RCC 7860 (cell line): ENCODE measurements at places on chromosomes 7 and 10.

GRCh38 chr7:33903791-33904680 is 1.3 kb upstream of the BMPER start:
- no peak for DNase-seq

GRCh38 chr7:12092499-12093130 is 118.5 kb upstream of the TMEM106B start:
- no peak for DNase-seq

DNA sequence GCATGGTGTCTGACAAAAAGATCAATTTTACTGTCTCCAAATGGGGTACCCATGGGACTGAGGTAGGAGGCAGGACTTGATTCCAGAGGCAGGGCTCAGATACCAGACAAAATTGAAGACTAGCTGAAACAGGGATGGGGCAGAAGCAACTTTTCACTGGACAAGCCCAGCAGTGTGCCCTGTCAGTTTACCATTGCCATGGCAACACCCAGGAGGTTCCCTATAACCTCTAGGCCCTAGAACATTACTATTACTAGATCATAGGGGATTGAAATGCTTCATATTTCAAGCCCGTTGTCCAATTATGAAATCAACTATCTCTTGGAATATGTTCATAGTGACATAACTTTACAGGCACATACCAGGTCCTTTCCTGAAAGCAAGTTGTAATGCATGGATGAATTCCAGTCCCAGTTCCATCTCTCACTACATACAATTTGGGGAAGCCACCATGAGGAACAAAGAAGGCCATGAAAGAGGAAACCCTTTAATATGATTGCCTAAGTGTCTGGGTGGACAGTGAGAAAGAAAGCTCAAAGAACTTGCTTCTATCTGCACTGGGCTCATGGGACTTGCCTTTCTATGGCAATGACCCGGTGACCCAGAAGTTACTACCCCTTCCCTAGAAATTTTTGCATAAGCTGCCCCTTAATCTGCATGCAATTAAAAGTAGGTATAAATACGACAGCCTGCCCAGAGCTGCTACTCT is 557.9 kb downstream of the KCNMA1 start:
- DNase-seq = no peak

- DNase-seq = no peak
Observed at GRCh38 chr10:10699427-10699826, 318.2 kb upstream of the CELF2 start.

- DNase-seq = no peak
Observed at GRCh38 chr7:8491106-8491505, 57.7 kb downstream of the NXPH1 start.

GRCh38 chr10:6388261-6388893 is 185.6 kb downstream of the PFKFB3 start:
- no peak for DNase-seq

DNA sequence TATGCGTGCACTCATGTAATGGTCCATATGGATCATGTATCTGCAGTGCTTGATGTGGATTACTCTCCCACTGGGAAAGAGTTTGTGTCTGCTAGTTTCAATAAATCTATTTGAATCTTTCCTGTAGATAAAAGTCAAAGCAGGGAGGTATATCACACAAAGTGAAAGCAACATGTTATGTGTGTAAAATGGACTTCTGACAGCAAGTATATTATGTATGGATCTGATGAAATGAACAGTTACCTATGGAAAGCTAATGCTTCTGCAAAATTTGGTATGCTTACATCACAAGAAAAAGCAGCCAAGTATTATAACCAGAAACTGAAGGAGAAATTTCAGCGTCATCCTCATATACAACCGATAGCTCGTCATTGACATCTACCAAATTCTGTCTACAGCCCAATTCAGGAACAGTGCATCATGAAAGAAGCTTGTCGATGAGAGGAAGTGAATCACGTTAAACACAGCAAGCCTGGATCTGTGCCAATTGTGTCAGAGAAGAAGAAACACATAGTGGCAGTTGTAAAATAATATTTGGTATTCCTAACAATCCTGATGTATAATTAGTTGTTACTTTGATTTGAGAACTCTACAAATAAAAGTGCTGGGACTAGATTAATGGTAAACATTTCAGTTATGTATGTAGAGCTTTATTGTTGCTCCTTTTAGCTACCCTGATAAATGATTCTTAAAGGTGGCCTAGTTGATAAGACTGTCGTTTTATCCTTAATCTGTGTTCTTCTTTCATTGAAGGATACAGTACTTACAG is 14.2 kb upstream of the SYPL1 start:
- peak; percentile 45 for DNase-seq

DNA sequence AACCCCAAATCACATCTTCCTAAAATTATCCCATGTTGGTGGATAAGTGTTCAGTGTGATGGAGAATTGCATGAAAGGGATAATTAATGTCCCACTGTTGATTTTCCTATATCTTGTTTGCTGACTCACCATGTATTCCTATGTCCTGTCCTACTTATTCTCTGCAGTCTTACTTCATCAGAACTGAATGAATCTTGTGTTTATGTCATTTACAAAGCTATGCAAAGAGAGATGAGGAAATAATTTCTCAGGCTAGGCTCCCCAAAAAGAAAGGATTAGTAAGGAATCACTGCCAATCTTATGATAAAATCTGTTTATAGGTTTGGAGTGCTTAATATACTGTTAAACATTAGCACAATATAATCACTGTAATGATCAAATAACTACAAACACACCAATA is 360.8 kb downstream of the CRPPA start:
- DNase-seq = no peak

DNA sequence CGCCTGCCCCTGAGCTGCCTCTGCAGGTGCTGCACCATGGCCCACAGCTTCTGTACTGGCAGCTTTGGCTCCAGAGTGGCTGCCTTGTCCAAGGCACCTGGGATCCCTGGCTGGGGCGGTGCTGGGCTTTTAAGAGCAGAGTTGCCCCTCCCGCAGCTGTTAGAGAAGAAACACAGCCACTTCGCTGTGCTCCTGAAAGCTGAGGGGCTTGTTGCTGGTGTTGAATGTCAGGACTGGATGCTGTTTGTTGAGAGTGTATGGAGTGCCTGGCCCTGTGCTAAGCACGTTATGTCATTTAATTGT is 6.2 kb downstream of the FAM241B start:
- DNase-seq = no peak

DNA sequence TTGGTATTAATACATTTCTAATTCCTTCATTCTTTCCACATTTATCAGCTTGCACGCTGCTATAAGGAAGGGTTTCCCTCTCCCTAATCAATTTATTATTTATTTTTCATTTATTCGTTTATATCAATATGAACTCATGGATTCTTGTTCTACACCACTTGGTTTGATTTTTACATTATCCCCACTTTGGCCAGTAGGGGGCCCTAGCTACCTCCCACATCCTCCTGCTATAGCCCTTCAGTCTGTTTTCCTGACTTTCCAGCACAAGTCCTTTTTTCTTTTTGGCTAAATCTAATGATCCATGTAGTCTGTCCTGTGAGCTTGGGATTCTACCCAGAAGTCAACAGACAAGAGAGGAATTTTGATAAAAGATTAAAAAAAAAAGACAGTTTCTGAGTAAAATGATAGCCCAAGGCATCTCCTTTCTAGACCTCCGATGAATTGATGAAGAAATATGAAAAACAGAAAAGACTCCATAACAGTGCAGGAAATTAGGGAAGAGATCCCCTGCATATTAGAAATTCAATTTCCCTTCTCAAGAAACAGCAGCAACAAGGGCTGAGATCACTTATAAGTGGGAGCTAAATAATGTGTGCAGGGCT is 47.7 kb downstream of the LYZL2 start:
- peak; percentile 36 for DNase-seq

DNA sequence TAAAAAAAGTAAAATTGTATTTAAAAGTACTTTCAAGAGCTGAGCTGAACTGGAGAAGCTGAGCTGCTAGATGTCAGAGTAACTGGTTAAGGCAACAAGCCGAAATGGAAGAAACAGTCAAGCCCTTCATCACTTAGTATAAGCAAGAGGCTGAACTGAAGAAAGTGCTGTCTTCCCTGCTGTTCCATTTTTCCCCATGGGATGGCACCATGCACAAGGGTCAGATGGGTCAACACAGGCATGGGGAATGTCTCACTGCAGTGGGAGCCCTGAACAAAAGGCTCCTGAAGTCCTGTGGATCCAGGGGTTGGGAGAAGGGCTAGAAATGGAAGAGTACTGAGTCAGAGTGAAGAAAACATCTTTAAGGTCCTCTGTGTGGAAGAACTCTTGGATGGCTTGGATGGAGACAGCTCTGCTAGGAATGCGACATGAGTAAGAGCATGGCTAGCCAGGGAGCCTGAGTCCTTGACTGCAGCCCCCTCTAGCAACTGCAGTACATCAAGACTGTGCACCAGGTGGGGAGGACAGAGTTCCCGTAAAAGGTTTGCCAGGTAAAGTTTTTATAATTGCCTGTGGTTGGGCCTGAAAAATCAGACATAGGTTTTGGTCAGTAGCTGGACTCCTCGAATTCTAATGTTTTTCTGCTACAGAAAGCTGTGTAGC is 348.3 kb downstream of the GPR158 start:
- no peak for DNase-seq

- no peak for DNase-seq
Observed at GRCh38 chr10:3203016-3203811, 30.6 kb upstream of the PITRM1 start.

DNA sequence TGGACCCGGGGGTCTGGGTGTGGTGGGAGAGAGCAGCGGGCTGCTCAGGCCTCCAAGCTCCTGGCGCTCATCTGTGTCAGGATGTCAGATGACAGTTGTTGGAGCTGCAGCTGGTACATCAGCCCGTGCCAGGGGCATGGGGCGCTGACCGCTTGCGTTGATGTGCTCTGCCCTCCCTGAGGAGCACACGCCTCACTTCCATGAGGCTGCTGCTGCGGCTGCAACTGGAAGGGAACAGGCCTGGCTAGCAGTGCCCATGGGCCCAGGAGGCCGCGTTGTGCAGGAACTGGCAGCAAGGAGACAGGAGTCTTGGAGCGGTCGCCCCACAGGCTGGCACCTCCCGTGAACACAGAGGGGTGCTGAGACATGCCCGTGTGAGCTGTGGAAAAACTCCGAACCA is 361.3 kb upstream of the MKI67 start:
- no peak for DNase-seq

GRCh38 chr7:47636081-47636432 is 54.1 kb upstream of the TNS3 start:
- no peak for DNase-seq

DNA sequence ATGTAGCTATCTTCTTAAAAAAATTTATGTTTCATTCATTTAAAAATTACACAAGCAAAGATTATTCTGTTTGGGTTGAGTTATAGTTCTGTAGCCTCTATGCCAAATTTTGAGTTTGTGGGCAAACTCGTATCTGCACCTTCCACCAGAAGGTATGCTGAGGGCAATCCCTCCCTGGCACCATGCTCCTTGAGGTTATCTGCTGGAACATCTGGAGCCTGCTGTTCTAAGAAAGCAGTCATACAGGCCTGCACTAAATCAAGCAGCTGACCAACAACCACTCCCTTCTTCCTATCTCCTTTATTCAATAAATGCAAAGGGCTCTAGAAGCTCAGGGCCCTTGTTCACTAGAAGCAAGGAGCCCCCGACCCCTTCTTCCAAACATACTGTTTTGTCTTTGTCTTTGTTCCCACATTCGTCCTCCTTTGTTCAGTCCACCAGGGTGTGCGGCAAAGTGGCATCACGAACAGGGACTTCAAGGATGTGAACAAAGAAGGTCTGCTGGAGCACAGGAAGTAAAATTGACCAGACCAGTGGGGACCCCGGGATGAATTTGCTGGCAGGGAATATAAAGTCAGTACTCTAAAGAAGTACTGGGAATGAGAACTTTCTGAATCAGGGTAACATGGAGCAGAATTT is 36.4 kb downstream of the OR13A1 start:
- DNase-seq = no peak

DNA sequence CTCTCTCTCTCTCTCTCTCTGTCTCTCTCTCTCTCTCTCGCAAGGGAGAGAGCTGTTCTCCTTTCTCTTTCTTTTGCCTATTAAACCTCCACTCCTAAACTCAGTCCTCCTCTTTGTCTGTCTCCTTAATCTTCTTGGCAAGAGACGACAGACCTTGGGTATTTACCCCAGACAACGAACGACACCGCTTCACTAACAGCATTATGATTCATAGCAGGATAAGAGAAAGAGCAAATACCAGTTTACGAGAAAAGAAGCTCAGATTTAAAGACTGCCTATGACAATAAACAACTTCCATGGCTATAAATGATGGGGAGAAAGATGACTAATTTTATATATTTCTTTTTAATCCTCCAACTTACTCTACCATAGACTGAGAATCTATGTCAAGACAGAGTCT is 1396.5 kb upstream of the CELF2 start:
- no peak for DNase-seq
